ENCODE measurements at places on chromosomes 4 and X. TPM values are rescaled to one million over a fixed set of nuclear protein-coding genes. Genes with fewer than 3 reads are reported as not detected.

The BGN gene
- 204 TPM for total RNA-seq

The SERPINA7 gene
- total RNA-seq: 0.26 TPM

The ASMT gene
- not detected for total RNA-seq

The GPC3 gene
- total RNA-seq: 44.7 TPM

The LIAS gene
- 14.7 TPM for total RNA-seq

The GAGE12H gene
- total RNA-seq: not detected

The NRK gene
- total RNA-seq: 4.3 TPM

The UGT2B7 gene
- 13.9 TPM for total RNA-seq

The HGFAC gene
- 1.9 TPM for total RNA-seq

The ALPK1 gene
- total RNA-seq: 21.3 TPM

The CYBB gene
- total RNA-seq: 41.8 TPM

The MSN gene
- 138 TPM for total RNA-seq

The PLCXD1 gene
- total RNA-seq: 34.8 TPM

The PCDH10 gene
- 1.0 TPM for total RNA-seq

The EXOC1L gene
- not detected for total RNA-seq

The GDPD2 gene
- total RNA-seq: 0.32 TPM

The TRAM1L1 gene
- 2.1 TPM for total RNA-seq

The VCX2 gene
- not detected for total RNA-seq

The RBPJ gene
- total RNA-seq: 72.1 TPM

The ZFP92 gene
- 0.60 TPM for total RNA-seq

The PCDH7 gene
- total RNA-seq: 42.8 TPM

The MAGEA9B gene
- not detected for total RNA-seq

The PAGE2B gene
- not detected for total RNA-seq

The LARP1B gene
- total RNA-seq: 23.0 TPM

The OPHN1 gene
- total RNA-seq: 7.6 TPM

The SPANXB1 gene
- total RNA-seq: not detected

The ADH4 gene
- 1.2 TPM for total RNA-seq

The GLRA3 gene
- not detected for total RNA-seq

The ARSJ gene
- 21.6 TPM for total RNA-seq

The GAGE1 gene
- 0.49 TPM for total RNA-seq

The SPANXC gene
- total RNA-seq: not detected

The CHIC1 gene
- total RNA-seq: 13.6 TPM

The GABRE gene
- 85.0 TPM for total RNA-seq

The GLRA2 gene
- not detected for total RNA-seq

The NXF2 gene
- not detected for total RNA-seq

The AFF2 gene
- total RNA-seq: 36.0 TPM

The UCHL1 gene
- total RNA-seq: 12.8 TPM

The PDE6B gene
- 8.6 TPM for total RNA-seq

The ZNF674 gene
- 4.7 TPM for total RNA-seq

Measured in mucosa of gallbladder (tissue), 1 donor.